Amygdala (tissue), 56 donors: ENCODE measurements at places on chromosomes 5 and 9.
A peak's percentile ranks its signal among the peaks of the same experiment; 100 is the strongest.

GRCh38 chr9:115972843-115973595 is 180.6 kb upstream of the PAPPA start:
- no peak for DNase-seq

DNA sequence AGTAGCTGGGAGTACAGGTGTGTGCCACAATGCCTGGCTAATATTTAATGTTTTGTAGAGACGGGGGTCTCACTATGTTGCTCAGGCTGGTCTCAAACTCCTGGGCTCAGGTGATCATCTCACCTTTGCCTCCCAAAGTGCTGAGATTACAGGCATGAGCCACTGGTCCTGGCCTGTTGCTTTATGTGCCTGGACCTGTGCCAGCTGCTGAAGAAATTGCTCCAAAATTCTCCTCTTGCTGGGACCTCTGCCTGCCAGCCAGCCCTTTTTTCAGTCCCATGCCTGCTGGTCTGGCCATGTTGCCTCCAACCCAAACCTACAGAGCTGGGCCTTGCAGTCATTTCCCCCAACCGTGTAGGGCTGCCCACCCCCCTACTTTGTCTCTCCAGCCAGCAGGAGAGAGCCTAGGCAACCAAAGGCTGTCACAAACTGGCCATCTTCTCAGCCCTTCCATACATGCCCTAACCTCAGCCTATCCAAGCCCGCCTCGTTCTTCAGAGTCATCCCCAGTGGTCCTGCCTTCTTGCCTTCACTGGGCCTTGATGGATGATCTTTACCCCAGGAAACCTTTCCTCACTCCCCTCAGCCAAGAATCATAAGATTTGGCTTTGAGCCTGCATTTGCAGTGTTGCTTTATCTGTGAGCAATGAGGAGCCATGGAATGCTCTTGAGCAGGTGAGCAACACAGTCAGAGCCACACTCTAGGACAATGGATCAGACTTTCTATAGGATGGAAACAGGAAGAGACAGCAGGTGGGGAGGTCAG is 27.4 kb upstream of the SYNPO start:
- DNase-seq = no peak

- no peak for DNase-seq
Observed at GRCh38 chr5:116135344-116135743, 50.5 kb downstream of the COMMD10 start.

- peak; percentile 70 for DNase-seq
Observed at GRCh38 chr9:71768388-71769174, at the start of gene CEMIP2. TSS of gene CEMIP2 (minus strand) at chr9:71768513. CDS start at chr9:71750373, 18,140 bp downstream.

- DNase-seq = no peak
Observed at GRCh38 chr5:126108470-126108869, 314.7 kb upstream of the GRAMD2B start.

GRCh38 chr5:139131921-139132432 is 66.2 kb downstream of the SIL1 start:
- no peak for DNase-seq

GRCh38 chr9:128743421-128743820 is 19.5 kb upstream of the ZDHHC12 start:
- DNase-seq = no peak

DNA sequence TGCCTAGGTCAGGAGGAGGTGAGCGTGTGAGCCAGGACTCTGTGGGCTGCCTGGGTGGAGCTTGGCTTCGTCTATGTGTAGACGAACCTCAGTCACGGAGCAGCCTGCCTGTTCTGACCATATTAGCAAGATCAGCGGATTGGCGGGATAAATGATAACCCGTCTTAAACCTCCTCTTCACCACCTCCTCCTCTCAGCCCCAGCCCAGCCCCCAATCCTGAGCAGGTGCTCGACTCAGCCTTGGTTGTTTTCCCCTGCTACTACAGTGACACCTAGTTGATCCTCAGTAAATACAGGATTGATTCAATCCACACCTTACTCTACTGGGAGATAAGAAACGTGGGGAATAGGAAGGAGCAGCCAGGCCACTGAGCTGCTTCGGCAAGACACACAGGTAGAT is 286.1 kb downstream of the IRX2 start:
- no peak for DNase-seq

GRCh38 chr9:72884508-72884907 is 68.3 kb downstream of the ALDH1A1 start:
- DNase-seq = no peak

GRCh38 chr9:105672711-105673234 is 10.5 kb downstream of the TAL2 start:
- no peak for DNase-seq

GRCh38 chr5:75951158-75951557 is 132.0 kb upstream of the SV2C start:
- peak; percentile 28 for DNase-seq

GRCh38 chr9:134949681-134950385 is 32.1 kb upstream of the FCN1 start:
- DNase-seq = no peak

- no peak for DNase-seq
Observed at GRCh38 chr5:81650987-81651386, 99.9 kb downstream of the SSBP2 start.

DNA sequence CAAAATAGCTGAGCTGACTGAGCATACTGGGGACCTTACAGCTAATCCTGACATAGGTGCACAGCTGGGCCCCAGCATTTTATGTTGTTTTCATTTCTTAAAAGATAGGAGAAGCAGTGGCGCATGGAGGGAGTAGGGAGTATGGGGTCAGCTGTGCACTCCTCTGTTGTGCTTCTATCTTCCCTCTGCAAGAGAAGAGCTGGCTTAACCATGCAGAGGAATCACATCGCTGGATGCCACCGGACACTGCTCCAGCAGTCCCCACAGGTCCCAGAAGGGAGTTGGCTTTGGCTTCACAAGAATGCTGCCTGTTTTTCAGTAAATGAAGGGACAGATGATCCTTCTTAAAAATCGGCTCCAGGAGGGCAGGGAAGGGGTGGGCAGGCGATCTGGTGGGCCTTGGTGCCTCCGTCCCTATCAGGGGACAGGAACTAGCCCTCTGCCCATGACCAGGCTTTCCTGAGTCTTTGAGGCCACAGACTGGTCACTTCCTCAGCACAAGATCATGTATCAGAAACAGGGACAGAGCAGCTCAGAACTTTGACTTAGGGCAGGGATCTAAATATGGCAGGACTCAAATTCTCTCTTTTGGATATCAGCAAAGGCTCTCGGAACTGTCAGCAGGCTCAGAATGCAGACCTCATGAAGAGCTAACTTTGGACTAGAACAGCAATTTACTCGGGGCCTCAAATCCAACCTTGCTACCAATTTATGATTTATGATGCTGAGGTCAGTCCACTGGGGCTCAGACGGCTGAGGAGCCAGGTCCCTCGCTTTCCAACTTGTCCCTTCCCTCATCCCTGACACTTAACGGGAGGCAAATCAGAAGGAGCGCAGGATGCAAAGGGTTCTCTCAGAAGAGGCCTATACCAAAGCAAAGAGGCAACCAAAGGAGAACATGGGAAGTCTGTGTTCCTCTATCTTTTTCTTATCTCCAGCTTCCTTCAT is 47.2 kb downstream of the MARCHF3 start:
- no peak for DNase-seq

GRCh38 chr5:95727764-95728191 is 3.4 kb upstream of the RHOBTB3 start:
- no peak for DNase-seq

GRCh38 chr5:74009502-74009901 is 383.5 kb downstream of the ARHGEF28 start:
- DNase-seq = no peak

DNA sequence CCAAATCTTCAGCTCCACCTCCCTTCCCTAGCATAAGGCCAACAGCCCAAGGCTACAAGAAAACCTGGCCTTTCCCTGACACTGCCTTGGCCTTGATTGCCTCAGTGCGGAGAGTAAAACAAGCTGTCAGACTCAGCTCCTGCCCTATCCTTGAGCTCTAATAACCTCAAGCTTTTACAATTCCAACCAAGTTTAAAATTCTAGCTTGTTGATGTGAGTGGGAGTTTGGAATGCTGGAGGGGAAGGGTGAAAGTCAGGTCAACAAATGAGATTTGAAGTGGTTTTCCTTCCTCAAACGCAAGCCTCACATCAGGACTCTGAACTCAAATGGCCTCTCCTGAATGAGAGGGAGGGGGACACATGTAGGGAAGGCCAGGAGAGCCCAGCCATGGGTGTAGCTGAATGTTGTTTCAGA is 197.0 kb upstream of the VLDLR start:
- no peak for DNase-seq

GRCh38 chr9:121564504-121565260 is 65.0 kb upstream of the GGTA1 start:
- DNase-seq = no peak

DNA sequence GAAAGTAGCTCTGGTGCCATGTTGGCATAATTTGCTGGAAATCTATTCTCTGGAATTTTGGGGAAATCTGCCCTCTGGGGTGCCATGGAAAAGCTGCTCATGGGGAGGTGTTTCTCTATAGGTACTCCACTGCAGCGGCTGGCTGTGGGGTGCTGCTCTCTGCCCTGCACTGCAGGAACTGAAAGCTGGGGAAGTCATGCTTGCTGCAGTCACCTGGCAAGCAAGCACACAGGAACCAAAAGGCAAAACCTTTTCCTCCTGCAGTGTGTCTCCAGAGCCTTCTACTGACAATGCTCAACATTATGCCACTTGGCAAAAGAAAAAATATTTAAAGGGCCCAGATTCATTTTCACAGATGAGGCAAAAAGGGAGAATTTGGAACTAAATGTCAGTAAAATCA is 25.8 kb upstream of the CARNMT1 start:
- DNase-seq = no peak

- DNase-seq = no peak
Observed at GRCh38 chr5:174794931-174795672, 70.7 kb downstream of the MSX2 start.
